ENCODE measurements at places on chromosomes 12 and 14. TPM values are rescaled to one million over a fixed set of nuclear protein-coding genes. Genes with fewer than 3 reads are reported as not detected.
A peak's percentile ranks its signal among the peaks of the same experiment; 100 is the strongest.

The BHLHE41 gene
- not detected for total RNA-seq

The SMCO3 gene
- not detected for total RNA-seq

The NTS gene
- total RNA-seq = not detected

The FAM181A gene
- total RNA-seq = not detected

- H3K36me3 ChIP-seq = no peaks in the 10 kb centered on the region
- H3K4me3 ChIP-seq = peak overlapping the region; percentile 70
- H3K27me3 ChIP-seq = no peaks in the 10 kb centered on the region
- H3K4me1 ChIP-seq = peaks cover 65% of the 10 kb centered on the region
- no peak for DNase-seq
Measured at GRCh38 chr12:124545508-124546418, 21.6 kb downstream of the NCOR2 start.

- H3K36me3 ChIP-seq = peaks cover 22% of the 10 kb centered on the region
- no peak for DNase-seq
Measured at GRCh38 chr12:104567832-104568486, 111.2 kb downstream of the CHST11 start.
